HepG2 (cell line): ENCODE measurements at places on chromosomes 7 and 10. TPM values are rescaled to one million over a fixed set of nuclear protein-coding genes. Genes with fewer than 3 reads are reported as not detected.

The TMEM254 gene
- total RNA-seq: 8.4 and 11.2 TPM in 2 replicates

The SPDYE18 gene
- total RNA-seq: 0.29 TPM in 1 of 2 replicates, not detected in the other

The ADCK2 gene
- total RNA-seq: 13.0 and 18.8 TPM in 2 replicates

The SPDYE1 gene
- not detected in 2 replicates for total RNA-seq

The CBX3 gene
- total RNA-seq: 249 and 355 TPM in 2 replicates

The DLX5 gene
- total RNA-seq: not detected in 2 replicates

The SPDYE2 gene
- not detected in 2 replicates for total RNA-seq

The SLC26A4 gene
- total RNA-seq: 0.11 TPM in 1 of 2 replicates, not detected in the other

The PTF1A gene
- not detected in 2 replicates for total RNA-seq
